GM19239 (cell line): ENCODE measurements at places on chromosomes 13 and 19.

GRCh38 chr19:16940626-16941025 lies 51.8 kb downstream of the F2RL3 start:
- no peak for DNase-seq

GRCh38 chr19:49591731-49592485 lies 926 bp downstream of the PRR12 start:
- no peak for DNase-seq

DNA sequence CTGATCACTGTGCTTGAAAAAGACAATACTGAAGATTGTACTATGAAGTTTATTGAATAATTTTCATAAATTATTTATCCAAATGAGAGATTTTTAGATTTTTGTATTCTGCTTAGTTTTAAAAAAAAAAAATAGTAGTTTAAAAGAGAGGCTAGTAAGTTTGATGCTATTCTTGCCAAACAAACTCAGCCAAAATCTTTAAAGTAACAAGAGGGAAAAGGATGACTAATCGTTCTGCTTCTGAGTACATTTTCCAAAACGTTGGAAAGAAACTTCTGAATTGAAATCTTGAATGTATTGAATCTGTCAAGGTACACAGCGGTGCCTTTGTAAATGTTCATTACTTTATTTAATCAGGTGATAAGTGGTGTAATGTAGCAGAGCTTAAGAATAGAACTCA lies 34.4 kb downstream of the NUP58 start:
- DNase-seq = no peak

GRCh38 chr13:103066781-103067345 lies 646 bp upstream of the SLC10A2 start:
- no peak for DNase-seq

GRCh38 chr13:29758531-29759114 lies 91.8 kb downstream of the UBL3 start:
- DNase-seq = peak; percentile 28

DNA sequence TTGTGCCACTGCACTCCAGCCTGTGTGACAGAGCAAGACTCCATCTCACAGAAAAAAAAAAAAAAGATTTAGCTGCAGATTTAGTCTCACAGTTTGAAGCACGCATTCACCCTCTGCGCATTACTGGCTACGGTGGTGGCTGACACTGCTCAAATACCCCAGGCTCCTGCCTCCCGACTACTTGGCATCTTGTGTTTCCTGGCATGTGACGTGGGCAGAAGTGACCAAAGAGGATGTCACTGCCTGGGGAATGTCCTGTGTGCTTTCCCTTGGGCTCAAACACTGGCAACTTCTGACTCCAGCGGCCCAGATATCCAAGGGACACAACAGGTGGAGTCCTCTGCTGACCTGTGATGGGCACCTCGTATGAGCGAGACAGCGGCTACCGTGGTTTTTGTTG lies 24.7 kb upstream of the EIF3G start:
- DNase-seq = no peak

- DNase-seq = no peak
Measured at GRCh38 chr19:33287927-33288326, 14.4 kb downstream of the CEBPA start.

DNA sequence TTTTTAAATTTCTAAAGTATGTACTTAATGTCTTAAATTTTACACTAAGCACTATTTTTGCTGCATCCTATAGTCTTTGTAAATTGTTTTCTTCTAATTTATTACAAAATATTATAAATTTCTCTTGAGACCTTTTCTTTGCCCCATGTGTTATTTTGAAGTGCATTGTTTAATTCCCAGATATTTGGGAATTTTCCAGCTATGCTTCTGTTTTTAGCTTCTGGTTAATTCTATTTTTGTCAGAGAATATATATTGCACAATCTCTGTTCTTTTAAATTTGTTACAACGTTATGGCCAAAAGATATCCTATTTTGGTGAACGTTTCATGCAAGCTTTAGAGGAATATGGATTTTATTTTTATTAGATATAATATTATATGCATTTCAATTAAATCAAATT lies 917.4 kb upstream of the MIR17HG start:
- no peak for DNase-seq

- DNase-seq = no peak
Measured at GRCh38 chr13:95354680-95355487, 53.6 kb upstream of the ABCC4 start.

- no peak for DNase-seq
Measured at GRCh38 chr19:14395710-14396336, 14.6 kb downstream of the ADGRE5 start.

DNA sequence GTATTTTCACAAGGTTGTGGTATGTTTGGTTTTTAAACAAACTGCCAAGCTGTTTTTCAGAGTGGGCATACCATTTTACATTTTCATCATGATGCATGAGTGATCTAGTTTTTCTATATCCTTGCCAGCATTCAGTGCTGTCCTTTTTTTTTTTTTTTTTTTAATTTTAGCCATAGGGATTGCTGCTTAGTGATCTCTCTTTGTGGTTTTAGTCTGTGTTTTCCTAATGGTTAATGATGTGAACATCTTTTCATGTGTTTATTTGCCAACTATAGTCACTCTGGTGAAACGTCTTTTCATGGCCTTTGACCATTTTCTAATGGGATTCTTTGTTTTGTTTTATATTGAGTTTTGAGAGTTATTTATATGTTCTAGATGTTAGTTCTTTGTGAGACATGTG lies 59.7 kb downstream of the SHISA2 start:
- DNase-seq = no peak

GRCh38 chr19:5692723-5693194 lies 2.7 kb downstream of the RPL36 start:
- DNase-seq = no peak

DNA sequence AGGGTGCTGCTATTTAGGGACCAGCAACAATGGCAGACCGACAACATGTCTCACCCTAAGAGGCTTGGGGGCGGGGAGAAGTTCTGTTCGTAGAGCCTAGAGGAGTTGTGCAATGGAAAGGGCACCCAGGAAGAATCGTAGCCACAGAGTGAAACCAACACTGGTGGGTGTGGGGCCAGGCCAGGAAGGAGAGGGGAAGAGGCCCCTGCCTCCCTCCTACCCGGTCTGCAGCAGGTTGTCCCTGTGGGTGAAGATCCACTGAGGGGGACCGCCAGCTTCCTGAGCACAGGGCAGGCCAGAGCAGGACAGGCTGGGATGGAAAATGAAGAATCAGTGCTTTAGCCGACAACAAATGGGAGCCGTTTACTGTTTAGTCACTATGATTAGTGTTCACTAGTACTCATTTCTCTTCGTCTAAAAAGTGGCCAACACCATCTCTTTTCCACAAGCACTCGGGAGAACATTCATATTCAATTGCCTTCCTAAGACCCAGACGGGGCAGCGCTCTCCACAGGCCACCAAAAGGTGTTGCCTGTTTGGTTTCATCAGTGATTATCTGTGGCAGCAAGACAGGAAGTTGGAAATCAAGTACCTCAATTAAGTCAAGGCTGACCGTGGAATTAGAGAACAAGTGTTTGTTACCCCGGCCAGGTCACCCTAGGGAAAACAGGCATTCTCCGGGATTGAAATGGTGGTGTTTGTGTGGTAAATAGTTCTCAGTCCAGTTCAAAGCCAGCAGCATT lies 1.1 kb upstream of the ATP11A start:
- no peak for DNase-seq

- DNase-seq = no peak
Measured at GRCh38 chr13:40377783-40378182, 288.7 kb downstream of the FOXO1 start.

- no peak for DNase-seq
Measured at GRCh38 chr19:33376941-33377557, 3.5 kb downstream of the CEBPG start.

GRCh38 chr19:6470173-6470572 lies 6.1 kb downstream of the CRB3 start:
- no peak for DNase-seq

DNA sequence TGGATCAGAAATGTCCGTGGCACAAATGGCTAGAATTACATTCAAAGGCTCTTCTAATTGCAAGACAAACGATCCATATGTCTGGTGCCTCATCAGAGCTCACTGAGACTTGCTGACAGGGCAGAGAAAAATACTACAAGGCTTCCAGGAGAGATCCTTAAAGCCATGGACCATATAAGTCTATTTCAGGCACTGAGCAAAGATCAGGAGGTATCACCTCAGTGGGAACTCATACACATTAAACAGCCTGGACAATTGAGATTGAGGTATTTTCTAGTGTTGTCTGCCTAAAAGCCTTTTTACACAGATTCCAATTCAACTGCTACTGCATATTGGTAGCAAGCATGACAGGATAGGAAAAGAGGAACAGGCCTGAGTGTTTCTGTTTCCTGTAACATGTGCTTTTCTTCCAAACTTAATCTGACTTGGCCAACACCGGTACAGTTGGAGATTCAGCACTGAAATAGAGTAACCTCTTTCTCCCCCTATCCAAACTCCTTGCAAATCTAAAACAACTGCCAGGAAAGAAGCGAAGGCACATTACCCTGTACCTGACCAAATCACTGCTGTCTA lies 65.9 kb downstream of the SERP2 start:
- no peak for DNase-seq

- no peak for DNase-seq
Measured at GRCh38 chr13:103044056-103044455, 22.2 kb downstream of the SLC10A2 start.

DNA sequence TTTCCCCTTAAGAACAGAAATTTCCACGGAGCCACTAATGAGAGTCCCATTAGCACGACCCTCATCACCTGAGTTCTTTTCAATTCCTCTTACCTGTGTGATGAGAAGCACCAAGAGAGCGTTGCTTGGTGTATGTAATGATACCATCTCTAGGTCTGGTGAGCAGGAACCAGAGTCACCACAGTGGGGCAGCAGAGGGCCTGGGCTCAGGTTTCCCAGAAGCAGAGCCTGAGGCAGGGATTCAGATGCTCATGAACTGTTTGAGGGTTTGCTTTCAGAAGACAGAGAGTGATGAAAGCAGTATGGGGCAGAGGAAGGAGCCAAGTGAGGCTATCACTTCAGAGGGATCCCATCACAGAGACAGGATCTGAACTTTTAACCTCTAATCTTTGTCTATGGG lies 3.1 kb upstream of the PTPRH start:
- no peak for DNase-seq

DNA sequence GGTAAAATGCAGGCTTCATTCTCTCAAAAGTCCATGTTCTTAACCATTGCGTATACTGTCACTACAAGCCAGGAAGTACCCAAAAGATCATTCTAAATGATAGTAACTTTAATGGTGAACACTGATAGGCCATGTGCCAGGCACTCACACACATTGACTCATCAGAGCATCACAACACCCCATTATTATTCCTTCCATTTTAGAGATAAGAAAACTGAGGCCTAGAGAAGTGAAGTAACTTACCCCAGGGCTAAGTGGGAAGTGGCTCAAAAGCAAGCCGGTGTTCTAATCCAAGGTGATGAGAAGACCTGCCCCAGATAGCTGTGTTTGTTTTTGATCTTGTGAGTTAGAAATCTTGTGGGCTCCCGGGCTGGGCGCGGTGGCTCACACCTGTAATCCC lies 1.4 kb upstream of the PHLDB3 start:
- DNase-seq = no peak

DNA sequence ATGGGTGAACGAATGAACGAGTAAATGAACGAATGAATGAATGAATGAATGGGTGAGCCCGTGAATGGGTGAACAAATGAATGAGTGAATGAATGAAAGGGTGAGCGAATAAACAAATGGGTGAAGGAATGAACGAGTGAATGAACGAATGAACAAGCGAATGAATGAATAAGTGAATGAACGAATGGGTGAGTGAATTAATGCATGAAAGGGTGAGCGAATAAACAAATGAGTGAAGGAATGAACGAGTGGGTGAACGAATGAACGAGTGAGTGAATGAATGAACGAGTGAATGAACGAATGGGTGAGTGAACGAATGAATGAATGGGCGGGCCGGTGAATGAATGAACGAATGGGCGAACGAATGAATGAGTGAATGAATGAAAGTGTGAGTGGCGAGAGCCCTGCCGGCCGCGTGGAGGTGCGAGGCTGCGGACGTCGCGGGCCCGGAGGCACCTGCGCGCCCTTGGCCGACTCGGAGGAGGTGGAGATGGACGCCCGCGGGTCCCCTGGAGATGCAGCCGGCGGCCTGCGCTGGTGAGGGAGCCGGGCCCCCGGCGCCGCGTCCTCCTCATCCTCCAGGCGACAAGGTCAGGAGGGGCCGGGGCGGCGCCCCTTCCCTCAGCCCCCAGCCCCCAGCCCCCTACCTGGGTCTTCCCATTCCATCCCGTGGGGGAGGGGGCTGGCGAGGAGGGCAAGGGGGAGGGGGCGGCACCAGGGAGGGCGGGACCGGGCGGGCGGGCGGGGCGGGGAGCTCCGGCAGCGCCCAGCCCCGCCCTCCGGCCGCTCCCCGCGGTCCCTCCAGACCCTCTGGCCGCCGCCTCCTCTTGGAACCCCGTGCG lies 15.4 kb downstream of the ANKRD24 start:
- no peak for DNase-seq

DNA sequence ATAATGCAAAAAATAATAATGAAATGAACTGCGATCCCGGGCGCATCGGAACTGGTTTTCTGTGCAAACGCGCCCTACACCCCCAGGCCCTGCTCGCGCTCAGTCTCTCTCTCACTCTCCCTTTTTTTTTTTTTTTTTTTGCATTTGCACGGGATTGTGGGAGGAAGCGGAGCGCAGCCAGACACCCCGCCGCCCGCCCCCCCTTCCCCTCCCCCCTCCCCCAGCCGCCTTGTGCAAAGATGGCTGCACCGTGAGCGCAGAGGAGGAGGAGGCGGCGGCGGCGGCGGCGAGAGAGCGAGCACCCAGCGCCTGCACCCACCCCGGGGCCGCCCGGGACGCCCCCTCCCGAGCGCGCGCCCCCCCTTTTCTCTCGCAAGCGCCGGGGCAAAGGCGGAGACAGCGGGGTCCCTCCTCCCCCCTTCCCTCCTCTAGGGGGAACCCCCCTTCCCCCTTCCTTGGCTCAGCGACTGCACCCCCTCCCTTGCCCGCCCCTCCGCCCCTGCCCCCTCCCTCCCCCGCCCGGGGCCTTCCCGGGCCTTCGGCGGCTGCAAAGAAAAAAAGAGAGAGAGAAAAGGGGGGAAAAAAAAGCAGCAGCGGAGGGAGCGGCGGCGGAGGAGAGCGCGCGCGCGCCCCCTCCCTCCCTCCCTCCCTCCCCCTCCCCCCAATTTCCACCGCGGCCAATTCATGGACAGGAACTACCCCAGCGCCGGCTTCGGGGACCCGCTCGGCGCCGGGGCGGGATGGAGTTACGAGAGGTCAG lies at the start of gene PRR12:
Gene PRR12, plus strand, starts transcription at position 212 of the 760 bp plus-strand sequence. Its CDS starts 473 bp downstream, at position 685.
- no peak for DNase-seq

GRCh38 chr13:53200498-53201453 lies 172.2 kb downstream of the OLFM4 start:
- no peak for DNase-seq

- DNase-seq = no peak
Measured at GRCh38 chr19:57587529-57587928, 3.6 kb downstream of the ZIK1 start.

DNA sequence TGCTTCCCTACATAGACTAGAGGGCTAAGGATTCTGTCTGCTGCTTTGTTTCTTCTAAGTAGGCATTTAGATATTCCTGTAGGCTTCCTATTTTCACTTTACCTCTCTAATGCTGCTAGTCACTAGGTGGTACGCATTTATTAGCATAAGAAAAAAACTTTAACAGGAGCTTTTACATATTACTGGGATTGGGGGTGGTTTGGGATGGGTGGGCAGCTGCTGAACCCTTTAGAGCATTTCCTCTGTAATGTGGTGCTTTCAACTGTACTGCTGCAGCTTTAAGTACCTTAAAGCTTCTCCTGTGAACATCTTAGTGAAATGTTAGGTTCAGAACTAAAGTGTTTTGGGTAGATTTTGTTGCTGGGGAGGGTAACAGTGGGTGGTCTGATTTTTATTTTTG lies 92.6 kb downstream of the ZNF486 start:
- no peak for DNase-seq

GRCh38 chr13:97117388-97117910 lies 104.7 kb upstream of the MBNL2 start:
- DNase-seq = no peak

GRCh38 chr19:39335168-39335548 lies 685 bp downstream of the GMFG start:
- no peak for DNase-seq
